ENCODE measurements at places on chromosomes 5 and 9.

DNA sequence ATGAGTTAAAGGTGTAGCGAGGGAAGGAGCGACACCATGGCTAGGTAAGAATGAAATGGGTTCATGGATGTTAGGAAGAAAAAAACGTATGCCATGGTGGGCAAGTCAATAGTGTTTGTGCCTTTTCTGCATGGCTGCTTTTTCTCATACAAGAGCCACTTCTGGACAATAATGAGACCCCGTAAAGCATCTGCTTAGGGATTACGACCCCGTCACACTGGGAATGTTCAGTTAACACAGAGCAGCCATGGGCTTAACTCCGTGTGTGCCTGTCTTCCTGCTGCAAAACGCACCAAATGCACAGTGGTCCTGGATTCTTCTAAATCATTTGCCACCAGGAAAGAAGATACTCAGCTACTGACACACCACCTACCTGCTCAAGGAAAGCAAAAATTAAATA, 81.8 kb downstream of the NFIB start:
- no peak for DNase-seq

DNA sequence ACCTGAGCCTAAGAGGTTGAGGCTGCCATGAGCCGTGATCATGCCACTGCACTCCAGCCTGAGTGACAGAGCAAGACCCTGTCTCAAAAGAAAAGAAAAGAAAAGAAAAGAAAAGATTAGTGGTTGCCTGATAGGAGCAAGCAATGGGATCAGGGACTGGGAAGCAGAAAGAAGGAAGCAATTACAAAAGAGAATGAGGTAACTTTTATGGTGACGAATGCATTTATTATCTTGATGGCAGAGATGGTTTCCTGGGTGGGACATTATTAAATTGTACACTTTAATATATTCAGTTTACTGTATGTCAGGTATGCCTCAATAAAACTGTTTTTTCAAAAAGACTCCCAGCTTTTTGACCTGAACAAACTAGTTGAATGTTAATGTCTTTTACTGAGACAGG, 7.5 kb upstream of the PFDN1 start:
- no peak for DNase-seq

- no peak for DNase-seq
Observed at GRCh38 chr9:83754383-83754977, 46.7 kb upstream of the UBQLN1 start.

GRCh38 chr5:118553662-118554061, 434.7 kb downstream of the DTWD2 start:
- DNase-seq: no peak

GRCh38 chr5:87405472-87406155, 7.1 kb downstream of the CCNH start:
- DNase-seq: no peak

DNA sequence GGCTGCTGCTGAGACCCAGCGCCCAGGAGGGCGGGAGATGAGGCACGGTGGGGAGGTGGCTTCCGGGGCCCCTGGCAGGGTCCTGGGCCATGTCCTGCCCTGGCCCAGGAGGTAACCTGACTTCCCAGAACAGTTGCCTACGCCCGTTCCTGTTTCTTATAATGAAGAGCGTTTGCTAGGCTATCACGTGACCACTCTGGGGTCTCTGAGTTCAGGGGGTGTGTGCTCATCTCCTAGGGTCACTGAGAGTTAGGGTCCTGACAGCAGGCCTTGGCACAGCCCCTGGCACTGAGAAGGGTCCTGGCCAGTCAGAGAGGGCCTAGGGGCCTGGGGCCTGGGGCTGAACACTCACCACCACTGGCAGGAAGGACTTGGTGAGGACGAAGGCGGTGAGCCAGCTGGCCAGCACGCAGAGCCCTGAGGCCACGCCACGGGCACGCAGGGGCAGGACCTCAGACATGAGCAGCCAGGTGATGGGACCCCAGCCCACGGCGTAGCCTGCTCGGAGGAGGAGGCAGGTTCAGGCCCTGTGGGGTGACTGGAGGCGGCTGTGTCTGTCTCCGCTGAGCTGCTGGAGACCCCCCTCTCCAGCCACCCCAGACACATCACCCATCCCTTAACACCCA, 6.0 kb downstream of the SLC2A6 start:
- no peak for DNase-seq

DNA sequence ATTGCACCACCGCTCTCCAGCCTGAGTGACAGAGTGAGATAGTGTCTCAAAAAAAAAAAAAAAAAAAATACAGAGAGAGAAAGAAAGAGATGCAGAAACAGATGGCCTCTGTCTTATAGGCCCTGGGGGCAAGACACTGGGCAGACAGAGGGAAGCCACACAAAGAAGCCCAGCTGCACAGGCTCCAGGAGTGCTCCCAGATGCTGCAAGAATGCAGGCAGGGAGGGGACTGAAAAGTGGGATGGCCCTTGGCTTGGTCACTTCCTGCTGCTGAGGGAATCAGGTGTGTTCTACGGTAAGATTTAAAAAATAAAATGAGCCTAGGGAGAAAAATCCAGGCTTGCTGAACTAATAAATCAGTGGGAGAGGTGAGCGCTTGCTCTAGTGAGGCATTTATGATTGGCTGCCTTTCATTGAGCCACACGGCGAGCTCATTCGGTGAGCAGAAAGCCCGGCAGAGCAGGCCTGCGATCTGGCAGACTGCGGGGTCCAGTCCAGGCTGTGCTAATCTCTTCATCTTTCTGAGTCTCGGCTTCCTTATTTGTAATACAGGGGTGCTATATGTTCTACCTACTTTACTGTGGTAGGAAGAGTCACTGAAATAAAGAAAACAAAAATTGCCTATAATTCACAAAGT, 80.6 kb downstream of the RAD23B start:
- no peak for DNase-seq

- no peak for DNase-seq
Observed at GRCh38 chr9:125637241-125637640, 69.8 kb downstream of the MAPKAP1 start.

- DNase-seq: no peak
Observed at GRCh38 chr9:128061275-128061960, 5.7 kb downstream of the NAIF1 start.

- no peak for DNase-seq
Observed at GRCh38 chr9:130268521-130269211, 3.1 kb downstream of the HMCN2 start.

DNA sequence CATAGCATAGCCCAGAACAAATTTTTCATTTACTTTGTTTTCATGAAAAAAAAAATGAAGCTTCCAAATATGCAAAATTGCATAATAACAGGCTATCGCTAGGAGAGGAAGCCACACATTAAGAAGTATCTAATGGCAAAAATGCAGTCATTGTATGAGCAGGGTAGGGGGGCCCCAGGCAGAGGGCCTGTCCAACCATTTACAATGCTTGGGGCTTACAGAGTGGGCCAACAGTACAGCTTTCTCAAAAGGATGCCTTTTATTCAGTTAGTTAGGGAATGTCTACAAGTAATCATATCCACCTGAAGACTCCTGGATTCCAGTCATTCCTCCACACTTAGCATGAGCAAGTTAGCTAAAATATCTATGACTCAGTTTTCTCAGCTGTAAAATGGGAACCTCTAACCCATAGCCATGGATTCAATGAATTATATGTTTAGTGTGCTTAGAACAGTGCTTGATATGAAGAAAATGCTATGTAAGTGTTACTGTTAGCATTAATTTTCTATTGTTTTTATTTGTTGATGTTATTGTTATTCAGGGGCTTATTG, 117.7 kb downstream of the GAS1 start:
- DNase-seq: no peak

DNA sequence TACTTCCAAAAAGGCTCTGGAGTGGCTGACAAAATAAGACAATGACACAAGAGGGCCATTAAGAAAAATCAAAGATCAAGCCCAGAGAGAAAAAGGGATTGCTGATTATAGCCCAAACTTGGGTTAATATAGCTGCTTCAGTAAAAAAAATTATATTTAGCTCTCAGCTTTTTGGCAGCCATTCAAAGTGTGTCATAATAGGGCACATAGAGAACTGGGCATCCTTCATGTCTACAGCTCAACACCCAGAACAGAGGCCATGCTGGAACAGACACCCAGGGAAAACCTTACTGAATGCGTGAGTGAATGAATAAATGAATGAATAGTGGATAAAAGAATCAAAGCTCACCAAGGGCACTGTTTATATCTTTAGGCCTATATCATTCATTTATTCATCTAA, 110.1 kb downstream of the SLIT3 start:
- DNase-seq: no peak

DNA sequence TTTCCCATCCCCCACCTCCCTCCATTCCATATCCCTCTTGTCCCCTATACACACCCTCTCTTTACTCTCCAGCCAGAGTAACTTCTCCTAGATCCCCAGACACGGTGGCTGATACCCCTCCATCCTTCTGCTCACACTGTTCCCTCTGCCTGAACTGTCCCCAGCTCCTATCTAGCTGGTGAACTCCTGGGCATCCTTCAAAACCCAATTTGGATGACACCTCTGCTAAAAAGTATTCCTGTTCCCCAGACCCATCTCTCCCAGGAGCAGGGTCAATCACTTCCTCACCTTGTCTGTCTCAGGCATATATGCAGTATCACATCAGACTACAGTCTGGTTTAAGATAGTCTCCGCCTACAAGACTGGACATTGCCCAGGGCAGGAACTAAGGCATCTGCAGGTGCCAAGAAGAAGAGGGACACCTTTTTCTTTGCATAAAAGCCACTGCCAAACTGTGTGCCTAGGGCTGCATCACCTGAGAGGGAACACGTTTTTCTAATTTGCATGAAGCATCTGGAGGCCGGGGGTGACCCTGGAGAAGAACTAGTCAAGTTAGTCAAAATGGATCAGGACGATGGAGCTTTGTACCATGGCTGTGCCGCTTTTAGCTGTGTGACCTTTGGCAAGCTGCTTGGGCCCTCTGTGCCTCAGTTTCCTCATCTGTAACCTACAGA, 27.1 kb downstream of the NR5A1 start:
- DNase-seq: no peak

Measured in stimulated activated CD4-positive, alpha-beta T cell treated with anti-CD3 and anti-CD28 coated beads, Interleukin-12 subunit alpha, Interleukin-12 subunit beta, amount 100 ng/mL, for 48 hours (primary cell).